Hematopoietic multipotent progenitor cell treated with erythropoietin and hydrocortisone succinate and interleukin-3 and kit ligand, for 4 days (in vitro differentiated cells): ENCODE measurements at places on chromosomes 11 and 22.

- DNase-seq: no peak
Observed at GRCh38 chr11:87038235-87038977, 672 bp downstream of the TMEM135 start.

DNA sequence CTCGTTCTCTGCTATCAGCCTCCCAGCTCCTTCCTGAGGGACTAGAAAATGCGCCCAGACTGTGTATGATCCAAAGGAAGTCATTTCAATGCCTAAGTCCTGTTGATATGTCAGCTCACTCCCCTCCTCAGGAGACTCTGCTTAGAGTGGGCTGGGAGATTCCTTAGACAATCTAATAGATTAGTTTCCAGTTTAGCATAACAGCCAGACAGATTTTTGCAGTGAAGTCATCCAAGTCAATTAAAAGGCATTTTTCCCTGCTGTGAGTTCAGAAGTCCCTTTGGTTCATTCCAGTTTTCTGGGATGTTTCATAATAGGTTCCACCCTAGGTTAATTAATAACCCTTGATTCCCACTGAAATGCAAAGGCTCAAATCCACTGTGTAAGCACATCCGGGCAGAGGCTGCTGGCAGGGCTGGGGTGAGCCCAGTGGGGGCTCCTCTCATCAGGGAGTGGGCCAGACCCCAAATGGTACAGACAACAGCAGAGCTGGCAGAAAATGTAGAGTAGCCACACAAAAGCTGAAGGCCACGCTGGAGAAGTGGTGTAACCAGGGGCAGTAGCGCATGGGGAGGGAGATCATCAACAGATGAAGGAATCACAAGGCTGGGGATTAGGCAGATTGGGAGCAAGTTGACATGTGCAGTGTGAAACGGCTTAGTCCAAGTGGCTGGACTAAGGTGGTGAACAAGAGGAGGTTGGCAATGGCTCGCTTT, 90.6 kb downstream of the SYN3 start:
- DNase-seq: no peak

DNA sequence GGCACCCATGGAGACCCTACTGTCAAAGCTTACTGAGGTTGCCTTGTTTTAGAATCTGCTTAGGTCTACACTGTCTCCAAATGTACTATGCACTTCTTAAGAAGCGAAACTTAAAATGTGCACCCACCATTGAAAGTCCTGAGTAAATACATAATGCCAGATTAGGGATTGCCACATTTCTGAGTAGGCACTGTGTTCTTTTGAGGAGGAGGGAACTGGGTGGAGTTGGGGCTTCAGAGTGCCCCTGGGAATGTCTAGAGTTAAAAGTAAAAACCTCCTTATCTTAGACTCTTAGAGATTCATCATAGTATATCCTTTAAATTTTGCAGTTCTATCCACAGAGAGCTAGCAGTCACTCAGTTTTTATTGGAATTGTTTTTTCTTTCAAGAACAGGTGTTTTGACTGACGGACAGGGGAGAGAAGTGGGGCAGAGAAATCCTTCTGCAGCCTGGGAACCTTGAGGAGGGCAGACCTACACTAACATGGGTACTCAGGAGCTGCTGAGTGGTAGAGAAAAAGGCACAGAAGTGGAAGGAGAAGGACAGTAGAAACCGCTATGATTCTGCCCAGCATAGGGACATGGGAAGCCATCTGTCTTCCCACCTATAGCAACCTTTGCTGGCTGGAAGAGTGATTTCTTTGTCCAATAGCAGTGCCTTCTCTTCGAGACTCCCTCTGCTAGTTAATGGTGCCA, 33.4 kb upstream of the MICAL2 start:
- no peak for DNase-seq

GRCh38 chr11:67436459-67437081, 912 bp downstream of the PTPRCAP start:
- peak; percentile 82 for DNase-seq

DNA sequence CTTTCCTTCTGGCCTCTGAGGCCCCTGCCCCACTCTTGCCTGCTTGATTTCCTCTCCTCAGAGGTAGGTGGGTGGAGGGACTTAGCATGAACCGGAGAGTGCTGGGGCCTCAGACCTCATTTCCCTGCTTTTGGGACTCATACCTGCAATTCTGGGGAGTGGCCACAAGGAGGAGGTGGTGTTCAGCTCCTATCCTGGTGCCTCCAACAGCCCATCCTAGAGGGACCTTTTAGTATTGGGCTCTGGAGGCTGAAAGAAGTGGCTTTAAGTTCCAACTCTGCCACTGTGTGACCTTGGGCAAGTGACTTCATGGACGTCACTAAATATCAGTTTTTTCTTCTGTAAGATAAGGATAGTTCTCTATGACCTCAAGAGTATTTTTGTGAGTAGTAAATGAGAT, 98.6 kb downstream of the KIAA1671 start:
- DNase-seq: peak; percentile 36

DNA sequence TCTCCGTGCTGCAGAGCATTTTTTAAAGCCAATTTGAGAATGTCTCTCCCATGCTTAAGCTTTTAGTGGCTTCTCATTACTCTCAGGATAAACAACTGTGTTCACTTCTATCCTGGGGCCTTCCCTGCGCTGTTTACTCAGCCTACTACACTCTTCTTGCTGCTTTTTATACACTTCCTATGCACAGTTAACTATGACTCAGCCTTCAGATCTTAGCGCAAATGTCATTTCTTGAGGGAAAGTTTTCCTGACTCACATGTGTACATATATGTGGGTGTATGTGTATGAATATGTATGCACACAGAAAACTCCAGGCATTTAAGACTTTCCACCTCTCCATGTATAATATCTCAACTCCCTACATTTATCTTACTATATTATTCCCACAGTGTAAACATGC, 9.8 kb downstream of the THAP12 start:
- DNase-seq: peak; percentile 48

DNA sequence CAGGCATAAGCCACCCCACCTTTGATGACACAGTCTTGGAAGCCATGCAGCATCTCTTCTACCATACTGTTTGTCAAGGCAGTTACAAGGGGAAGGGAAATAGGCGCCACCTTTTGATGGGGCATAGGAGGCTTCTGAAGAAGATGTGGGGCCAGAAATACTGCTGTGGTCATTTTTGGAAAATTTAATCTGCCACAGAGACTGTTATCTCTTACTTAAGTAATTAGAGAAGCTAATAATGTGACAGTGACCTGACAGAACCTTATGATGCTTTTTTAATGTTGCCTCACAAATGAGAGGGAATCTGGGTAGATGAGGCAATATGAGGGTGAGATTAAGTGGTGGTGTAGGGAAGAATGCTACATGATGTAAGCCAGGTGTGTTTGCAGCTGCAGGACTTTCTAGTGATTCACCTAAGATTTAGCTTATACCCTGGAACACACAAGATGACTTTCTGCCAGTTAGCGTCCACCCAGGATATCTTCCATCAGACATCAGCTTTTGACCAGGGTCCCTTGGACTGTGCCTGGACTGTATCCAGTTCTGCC, 34.3 kb upstream of the ADORA2A start:
- no peak for DNase-seq

GRCh38 chr11:132853886-132854285, 678.4 kb downstream of the OPCML start:
- DNase-seq: no peak

DNA sequence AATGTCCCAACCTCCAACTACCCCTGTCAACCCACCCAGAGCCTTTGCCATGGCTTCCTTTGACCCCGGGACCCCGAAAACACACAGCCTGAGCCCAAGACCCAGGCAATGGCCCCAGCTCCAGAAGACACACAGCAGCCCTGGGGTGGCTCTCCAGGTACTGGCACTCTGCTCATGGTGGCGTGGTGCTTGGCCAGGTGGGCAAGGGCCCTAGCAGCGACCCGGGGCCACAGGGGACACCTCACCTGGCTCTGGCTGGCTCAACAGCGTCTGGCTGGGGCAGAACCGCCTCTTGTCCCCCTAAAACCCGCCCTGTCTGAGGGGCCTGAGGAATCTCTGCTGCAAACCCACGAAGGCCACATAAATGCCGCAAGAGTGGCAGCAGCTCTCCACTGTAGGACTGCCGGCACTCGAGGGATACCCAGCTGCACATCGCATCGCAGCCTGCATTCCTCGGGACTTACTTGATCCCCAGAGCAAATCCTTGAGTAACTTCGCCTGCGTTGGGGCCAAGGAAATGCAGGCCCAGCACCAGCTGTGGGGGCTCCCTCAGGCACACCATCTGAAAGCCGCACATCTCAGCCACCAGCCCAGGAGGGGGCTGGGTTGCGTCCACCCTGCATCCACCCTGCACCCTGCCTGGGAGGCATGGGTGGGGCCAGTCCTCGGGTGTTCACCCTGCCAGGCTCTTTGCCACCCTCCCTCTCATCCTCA, 23.1 kb upstream of the GNB1L start:
- no peak for DNase-seq

DNA sequence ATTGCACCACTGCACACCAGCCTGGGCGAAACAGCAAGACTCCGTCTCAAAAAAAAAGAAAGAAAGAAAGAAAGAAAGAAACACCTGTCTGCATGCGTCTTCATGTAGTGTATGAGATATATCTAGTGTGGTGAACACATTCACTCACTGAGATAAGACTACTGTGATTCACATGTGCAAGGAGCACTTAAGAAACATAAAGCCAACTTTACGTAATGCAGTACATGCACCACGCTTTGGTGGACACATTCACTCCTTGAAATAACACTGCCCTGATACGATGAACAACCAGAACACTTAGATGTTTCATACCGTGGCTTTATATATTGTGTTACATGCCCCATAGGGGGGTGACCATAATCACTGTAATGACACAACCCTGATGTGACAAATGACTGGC, 96.0 kb downstream of the MICAL3 start:
- peak; percentile 22 for DNase-seq

DNA sequence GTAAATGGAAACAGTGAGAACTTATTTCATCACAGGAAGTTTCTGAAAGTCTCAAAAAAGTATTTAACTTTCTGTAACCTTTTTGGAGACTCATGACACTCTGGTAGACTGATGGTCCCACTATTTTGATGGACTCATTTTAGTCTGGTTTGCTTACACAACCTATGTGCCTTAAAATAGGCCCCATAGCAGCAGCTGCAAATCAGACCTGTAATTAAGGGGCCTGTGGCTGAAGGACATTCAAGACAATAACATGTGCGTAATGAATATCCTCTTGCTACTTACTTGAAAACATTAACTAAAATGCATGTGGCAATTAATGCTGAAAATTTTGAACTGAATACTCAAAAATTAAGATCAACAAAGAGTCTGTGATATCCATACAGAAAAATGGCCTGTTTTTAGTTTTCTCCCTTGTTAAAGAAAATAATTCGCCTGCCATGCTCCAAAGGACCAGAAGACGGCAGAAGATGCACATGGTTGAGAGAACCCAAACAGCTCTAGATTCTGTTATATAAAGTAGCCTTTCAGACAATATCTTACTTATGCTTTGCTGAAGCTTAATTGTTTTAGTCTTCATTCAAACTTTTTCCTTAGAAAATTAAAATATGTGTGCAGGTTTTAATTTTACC, 568.5 kb downstream of the KCNA4 start:
- peak; percentile 8 for DNase-seq

GRCh38 chr11:88813233-88813915, 252.4 kb downstream of the GRM5 start:
- no peak for DNase-seq

GRCh38 chr11:94583866-94584500, 16.8 kb downstream of the PIWIL4 start:
- DNase-seq: peak; percentile 8

DNA sequence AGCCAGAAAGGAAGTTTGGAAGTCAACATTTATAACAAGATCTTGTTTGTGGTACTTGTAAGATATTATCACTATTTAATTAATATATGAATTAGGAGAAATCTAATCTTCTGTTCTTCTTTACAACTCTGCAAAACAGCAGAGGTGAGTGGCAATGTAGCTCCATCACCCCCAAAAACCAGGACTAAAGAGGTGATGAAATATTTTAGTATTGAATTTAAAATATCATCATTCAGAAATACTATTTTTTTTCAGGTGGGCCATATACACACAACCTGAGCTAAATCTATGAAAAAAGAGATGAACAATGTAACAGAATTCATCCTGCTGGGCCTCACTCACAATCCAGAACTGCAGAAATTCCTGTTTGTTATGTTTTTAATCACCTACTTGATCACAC, at the start of gene OR4C45:
Gene OR4C45 (plus strand): TSS at position 301 of the 400 bp plus-strand sequence.
- DNase-seq: no peak

DNA sequence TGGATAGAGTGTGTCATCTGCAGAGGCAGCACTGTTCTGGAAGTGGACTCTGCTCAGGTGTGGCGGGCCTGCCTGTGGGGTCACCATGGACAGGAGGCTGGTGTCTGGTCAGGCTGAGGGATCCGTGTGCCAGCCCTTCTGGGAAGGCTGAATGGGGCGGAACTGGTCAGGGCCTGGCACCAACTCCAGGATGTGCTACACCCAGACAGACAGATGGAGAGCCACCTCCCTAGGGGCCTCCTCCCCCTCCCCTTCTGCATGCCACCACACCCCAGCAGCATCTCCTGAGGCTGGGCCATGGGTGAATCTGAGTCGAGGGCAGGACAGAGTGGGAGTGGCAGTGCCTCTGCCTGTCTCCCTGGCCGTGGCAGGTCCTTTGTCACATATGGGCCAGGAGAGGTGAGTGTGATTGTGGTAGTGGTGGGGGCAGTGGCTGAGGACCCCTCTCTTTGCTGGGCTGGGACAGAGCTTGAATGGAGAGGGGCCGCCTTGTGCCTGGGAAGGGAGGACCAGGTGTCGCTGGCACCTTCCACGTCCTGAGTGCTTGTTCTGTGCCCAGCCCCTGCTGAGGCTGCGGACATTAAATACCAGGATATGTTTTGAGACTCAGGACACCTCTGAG, 29.1 kb downstream of the ST3GAL4 start:
- no peak for DNase-seq

DNA sequence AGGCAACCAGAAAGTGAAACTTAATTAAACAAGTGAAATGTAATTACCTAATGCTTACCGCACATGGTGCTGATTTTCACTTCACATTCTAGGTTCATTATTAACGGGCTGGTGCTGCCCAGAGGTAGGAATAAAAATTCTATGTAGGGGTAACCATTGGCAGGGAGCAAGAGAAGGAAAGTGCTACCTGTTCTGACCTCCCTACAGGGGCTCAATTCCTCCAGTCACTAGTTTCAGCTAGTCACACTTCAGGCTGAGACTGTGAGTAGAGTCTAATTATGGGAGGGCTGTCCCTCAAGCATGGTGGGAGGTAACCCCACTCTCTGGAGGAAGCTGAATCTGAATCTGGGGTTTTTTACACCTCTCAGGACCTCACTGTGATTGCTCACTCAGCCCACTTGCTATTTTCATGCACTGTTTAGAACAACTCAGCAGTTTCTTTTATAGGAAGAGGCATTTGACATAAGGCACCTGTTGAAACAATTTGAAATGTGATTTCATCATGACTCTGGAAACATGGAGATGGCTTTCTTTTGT, 75.4 kb downstream of the MAML2 start:
- DNase-seq: no peak

GRCh38 chr11:117828611-117829368, 4.2 kb upstream of the FXYD2 start:
- DNase-seq: peak; percentile 57
